Placental pericyte (primary cell): ENCODE measurements at places on chromosomes 2 and 18. TPM values are rescaled to one million over a fixed set of nuclear protein-coding genes. Genes with fewer than 3 reads are reported as not detected.

Gene SMCHD1
- 73.5 and 114 TPM in 2 replicates for total RNA-seq

Gene DHRS9
- total RNA-seq, result not detected in 2 replicates

Gene PLCD4
- 0.22 and 1.4 TPM in 2 replicates for total RNA-seq

Gene PID1
- 23.6 and 35.0 TPM in 2 replicates for total RNA-seq

Gene SIX3
- not detected in 2 replicates for total RNA-seq

Gene COL3A1
- total RNA-seq, result 1,404 and 7,536 TPM in 2 replicates

Gene B4GALT6
- total RNA-seq, result 6.1 and 9.3 TPM in 2 replicates

Gene TANC1
- total RNA-seq, result 37.1 and 43.3 TPM in 2 replicates

Gene COL5A2
- 421 and 595 TPM in 2 replicates for total RNA-seq
